ENCODE measurements at places on chromosomes 3 and 15. TPM values are rescaled to one million over a fixed set of nuclear protein-coding genes. Genes with fewer than 3 reads are reported as not detected.

GRCh38 chr3:159938714-159939113 lies 49.9 kb upstream of the IL12A start:
- no peak for DNase-seq
- H3K27ac ChIP-seq, result no peak overlapping the region
- no peaks in the 10 kb centered on the region for H3K4me1 ChIP-seq
- H3K36me3 ChIP-seq, result peaks cover 6% of the 10 kb centered on the region
- no peaks in the 10 kb centered on the region for H3K27me3 ChIP-seq

GRCh38 chr15:62455441-62455921 lies 290.4 kb upstream of the C2CD4B start:
- H3K4me3 ChIP-seq, result no peak overlapping the region
- H3K36me3 ChIP-seq, result no peaks in the 10 kb centered on the region
- no peak for DNase-seq
- H3K27ac ChIP-seq, result no peak overlapping the region

- H3K36me3 ChIP-seq, result no peaks in the 10 kb centered on the region
- no peak overlapping the region for H3K4me3 ChIP-seq
- DNase-seq, result no peak
- H3K27me3 ChIP-seq, result peaks cover 7% of the 10 kb centered on the region
Observed at GRCh38 chr15:45274636-45275380, 22.8 kb downstream of the SLC28A2 start.

DNA sequence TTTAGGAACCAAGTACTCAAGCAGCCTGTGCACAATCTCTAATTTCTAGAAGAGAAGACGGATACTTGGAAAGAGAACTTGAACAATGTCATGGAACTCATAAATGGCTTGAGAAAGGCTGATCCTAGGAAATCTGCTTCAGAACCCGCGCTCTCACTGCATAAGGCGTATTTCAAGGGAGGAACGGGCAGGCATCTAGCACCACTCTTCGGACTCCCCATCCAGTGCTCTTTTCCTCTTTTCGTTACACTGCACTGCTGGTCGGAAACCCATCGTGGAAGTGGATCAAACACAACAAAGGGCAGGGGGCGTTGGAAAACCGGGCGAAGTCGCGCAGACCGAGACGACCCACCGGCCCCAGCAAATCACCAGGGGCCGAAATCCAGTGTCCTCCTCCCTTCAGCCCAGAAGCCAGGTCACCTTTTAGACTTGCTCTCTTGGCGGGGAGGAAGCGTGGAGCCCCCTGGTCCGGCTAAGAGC lies 539 bp upstream of the TLNRD1 start:
- H3K4me1 ChIP-seq, result peaks cover 13% of the 10 kb centered on the region
- peaks cover 4% of the 10 kb centered on the region for H3K36me3 ChIP-seq
- H3K27me3 ChIP-seq, result no peaks in the 10 kb centered on the region
- no peak for DNase-seq

Gene FBXW12
- 0.51 TPM for total RNA-seq

DNA sequence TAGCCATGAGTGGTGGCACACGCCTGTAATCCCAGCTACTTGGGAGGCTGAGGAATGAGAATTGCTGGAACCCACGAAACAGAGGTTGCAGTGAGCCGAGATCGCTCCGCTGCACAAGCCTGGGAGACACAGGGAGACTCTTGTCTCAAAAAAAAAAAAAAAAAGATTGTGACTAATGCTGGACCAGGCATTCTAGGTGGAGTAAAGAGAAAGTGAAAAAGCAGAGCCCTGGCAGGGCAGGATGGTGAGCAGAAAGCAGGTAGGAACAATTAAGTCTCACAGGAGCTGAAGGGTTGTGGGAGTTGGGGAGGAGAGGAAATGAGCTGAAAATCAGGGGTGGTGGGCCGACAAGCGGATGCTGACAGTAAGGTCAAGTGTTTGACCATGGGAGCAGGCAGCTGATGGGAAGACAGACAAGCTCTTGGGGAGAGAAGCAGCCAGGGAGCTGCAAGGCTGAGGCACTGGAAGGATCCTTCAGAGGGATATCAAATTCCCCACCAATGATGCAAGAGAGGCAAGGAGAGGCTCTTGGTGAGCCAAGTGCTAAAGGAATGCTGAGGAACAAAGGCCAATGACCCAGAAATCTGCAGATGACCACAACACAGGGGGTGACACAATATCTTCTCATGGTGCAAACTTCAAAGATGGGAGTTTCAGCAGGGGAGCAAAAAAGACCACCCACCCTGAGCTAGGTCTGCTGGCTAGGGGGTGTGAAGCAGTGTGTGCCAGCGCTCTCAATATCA lies 251.1 kb downstream of the ULK4 start:
- peak overlapping the region; percentile 71 for H3K27ac ChIP-seq
- H3K4me1 ChIP-seq, result peaks cover 16% of the 10 kb centered on the region
- no peaks in the 10 kb centered on the region for H3K36me3 ChIP-seq
- no peak for DNase-seq
- H3K27me3 ChIP-seq, result no peaks in the 10 kb centered on the region
